ENCODE measurements at places on chromosomes 12 and 14. TPM values are rescaled to one million over a fixed set of nuclear protein-coding genes. Genes with fewer than 3 reads are reported as not detected.
A peak's percentile ranks its signal among the peaks of the same experiment; 100 is the strongest.

DNA sequence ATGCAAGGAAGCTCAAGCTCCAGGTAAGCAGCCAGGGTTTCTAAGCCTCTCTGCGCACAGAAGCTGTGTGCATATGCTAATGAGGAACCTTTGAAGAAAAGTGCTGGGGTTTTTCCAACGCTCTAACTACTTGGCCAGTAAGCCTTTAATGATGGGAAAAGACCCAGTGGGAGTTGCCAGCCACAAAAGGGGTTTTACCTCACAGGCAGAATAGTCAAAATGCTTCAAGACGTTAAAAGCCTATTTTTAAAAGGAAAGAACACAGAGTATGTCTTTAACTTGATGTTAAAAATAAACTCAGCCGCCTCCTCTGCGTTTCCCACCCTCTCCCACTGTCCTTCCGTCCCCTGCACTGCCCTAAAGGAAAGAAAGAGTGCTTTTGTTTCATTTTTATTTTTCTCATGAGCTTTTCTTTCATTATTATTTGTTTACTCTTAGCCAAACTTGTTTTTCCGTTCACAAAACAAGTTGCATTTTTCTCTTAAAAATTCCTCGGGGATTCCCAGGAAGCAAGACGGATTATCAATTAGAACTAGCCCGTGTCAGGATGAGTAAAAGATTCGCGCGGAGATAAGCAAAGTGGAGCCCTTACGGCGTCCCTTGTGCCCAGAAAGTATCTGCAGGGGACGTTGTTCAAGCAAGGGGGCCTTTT lies 209.8 kb upstream of the NUDT4 start:
- no peak for DNase-seq

GRCh38 chr14:70714055-70714550 lies 72.4 kb downstream of the TTC9 start:
- DNase-seq = peak; percentile 67

SLC4A8 gene
- 1.4 TPM for total RNA-seq

ETFBKMT gene
- total RNA-seq = 1.8 TPM

IFNG-AS1 gene
- not detected for total RNA-seq
